Sciatic nerve (tissue), 2 donors: ENCODE measurements at places on chromosomes 3 and 15. TPM values are rescaled to one million over a fixed set of nuclear protein-coding genes. Genes with fewer than 3 reads are reported as not detected.
A peak's percentile ranks its signal among the peaks of the same experiment; 100 is the strongest.

GRCh38 chr3:1843111-1843510 lies 255.6 kb upstream of the CNTN4 start:
- no peak for DNase-seq

DNA sequence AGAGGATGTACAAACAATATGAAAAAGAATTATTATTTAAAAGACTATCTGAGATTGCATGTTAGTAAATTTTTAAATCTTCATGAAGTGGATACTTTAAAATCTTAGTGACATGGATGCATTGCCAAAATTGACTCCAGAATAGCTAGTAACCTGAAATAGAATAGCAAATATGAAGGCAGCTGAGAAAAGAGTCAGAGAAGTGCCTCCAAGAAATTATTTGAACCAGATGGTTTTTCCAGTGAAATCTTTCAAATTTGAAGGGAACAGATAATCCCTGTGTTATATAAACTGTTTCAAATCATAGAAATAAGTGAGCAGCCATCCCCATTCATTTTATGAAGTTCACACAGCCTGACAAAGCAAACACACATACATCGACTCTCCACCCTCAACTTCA lies 29.6 kb downstream of the FSIP1 start:
- DNase-seq, result no peak

DNA sequence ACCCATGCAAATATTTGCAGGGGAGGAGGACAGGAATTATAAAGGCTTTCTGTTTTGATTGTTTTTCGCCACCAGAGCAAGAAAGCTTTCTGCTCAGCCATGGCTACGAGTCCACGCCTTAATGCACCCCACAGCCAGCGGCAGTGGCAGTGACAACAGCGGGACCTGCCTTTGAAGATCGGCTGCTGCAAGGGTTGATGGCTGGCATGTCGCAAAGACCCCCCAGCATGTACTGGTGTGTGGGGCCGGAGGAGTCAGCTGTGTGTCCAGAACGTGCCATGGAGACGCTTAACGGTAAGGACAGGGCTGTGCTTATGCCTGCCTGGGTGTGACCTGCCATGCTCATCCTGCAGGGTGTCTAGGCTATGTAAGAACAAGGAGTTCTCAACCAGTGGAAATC lies 5.3 kb downstream of the LRRK1 start:
- DNase-seq, result no peak

DNA sequence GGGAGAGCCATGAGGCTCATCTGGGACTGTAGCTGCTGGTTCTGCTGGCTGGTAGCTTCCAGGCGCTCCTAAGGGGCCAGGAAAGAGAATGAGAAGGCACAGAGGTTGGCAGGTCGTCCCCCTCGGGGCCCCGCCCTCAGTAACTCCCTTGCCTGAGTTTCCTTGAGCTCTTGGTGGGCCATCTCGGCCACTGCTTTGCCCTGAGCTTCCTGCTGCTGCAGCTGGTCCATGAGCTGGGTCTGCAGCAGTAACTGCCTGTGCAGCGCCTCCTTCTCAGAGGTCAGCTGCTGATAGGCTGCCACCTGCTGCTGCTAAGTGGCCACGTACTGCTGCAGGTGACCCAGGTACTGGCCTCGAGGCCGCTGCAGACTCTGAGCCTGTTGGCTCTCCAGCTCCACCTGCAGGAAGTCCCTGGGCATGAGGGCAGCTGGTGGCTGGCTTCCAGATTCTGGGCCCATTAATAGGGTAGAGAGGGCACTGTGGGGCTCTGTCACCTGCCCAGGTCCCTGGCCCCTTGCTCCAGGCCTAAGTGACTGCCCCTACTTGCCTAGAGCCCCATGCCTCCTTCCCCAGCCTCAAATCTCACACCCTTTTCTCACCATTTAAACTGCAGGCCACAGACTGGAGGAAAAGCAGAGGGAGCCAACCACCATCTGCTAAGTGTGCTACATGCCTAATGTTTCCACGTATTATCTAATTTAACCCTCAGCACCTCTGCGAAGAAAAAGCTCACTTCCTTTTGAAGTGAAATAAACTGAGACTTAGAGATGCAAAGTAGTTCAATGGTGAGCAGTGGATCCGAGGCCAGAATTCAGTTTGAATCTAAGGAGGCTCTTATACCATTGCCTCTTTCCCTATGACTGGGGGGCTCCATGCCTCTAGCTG lies 10.8 kb upstream of the VPS33B start:
- no peak for DNase-seq

DNA sequence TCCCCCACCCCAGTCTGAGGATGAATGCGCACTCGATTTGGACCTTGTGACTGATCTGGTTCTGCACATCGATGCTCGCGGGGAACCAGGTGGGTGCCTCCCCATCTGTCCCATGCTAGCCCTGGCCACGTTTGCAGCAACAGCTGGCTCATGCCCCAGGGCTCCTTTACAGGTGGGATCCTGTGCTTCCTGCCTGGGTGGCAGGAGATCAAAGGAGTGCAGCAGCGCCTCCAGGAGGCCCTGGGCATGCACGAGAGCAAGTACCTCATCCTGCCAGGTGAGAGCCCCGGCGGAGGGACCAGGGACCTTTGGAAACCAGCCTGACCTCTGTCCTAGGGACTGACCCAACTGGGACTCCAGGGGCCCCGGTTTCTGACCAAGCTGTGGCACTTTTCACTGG lies 44.3 kb downstream of the DHX30 start:
- DNase-seq, result no peak

GRCh38 chr3:111577798-111578685 lies 17.1 kb downstream of the ZBED2 start:
- DNase-seq, result no peak

GRCh38 chr3:128548426-128549282 lies 55.7 kb upstream of the GATA2 start:
- no peak for DNase-seq

- DNase-seq, result no peak
These were observed 177.3 kb upstream of the ARRDC4 start for GRCh38 chr15:97783240-97783639.

GRCh38 chr3:127396473-127396872 lies 108.6 kb upstream of the PRR20G start:
- no peak for DNase-seq

GRCh38 chr3:154105218-154105975 lies 15.8 kb upstream of the ARHGEF26 start:
- no peak for DNase-seq

- DNase-seq, result no peak
These were observed 98.9 kb upstream of the FOXB1 start for GRCh38 chr15:59905176-59905575.

- no peak for DNase-seq
These were observed 86.9 kb upstream of the COL8A1 start for GRCh38 chr3:99551520-99551919.

DNA sequence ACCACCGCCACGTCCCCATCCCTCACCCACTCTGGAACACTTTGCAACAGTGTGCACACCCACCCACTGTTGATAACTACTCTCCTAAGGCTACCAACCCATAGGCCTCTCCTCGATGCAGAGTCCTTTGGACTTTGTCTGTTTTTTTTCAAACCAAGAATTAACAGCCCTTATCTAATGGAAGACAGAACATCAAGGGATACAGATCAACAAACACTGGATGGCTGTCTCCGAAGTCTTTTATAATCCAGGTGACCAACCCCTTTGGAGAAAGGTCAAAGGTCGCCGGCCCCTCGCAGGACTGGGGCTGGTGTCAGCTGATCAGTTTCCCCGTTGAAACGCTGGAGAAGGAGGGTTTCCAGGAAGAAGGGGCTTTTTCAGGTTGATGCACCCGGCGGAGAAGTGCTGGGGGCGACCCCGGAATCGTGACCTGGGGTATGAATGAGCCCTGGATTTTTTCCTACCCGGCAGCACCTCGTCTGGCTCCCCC lies 532 bp downstream of the B4GALT4 start:
- DNase-seq, result peak; percentile 73

GRCh38 chr3:197397838-197398237 lies 99.4 kb upstream of the DLG1 start:
- no peak for DNase-seq

DNA sequence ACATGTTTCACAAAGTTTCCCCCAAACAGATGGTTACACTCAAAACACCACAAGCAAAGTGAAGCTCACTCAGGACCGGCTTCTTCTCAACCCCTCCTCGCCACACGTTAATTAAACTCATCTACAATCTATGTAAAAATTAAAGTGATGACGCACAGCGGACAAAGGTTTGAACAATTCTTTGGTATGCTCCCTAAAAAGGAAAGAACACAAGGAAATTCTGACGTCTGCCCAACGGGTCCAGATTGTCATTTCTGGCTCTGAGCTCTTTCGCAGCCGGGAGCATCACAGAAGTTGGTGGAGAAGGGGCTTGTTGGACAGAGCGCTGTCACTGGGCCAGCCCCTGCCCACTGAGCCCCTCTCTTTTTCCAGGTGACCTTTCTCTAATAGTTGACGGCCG lies 173.7 kb upstream of the CHRNA7 start:
- no peak for DNase-seq

DNA sequence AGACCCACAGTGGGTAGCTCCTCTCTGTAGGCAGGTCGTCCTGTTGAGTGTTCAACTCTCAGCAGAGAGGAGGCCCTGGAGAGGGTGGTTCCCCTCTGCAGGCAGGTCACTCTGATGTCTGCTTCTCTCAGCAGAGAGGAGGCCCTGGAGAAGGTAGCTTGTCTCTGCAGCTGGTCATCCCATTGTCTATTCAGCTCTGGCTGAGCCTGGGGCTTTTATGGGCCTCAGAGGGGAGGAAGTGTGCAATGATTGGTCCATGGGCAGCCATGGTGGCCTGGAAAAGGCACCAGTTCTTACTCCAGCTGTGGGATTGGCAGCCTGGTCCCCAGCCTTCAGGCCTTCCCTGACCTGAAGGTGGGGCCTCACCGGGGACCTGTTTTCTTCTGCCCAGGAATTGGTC lies 52.9 kb downstream of the PPCDC start:
- DNase-seq, result no peak

DNA sequence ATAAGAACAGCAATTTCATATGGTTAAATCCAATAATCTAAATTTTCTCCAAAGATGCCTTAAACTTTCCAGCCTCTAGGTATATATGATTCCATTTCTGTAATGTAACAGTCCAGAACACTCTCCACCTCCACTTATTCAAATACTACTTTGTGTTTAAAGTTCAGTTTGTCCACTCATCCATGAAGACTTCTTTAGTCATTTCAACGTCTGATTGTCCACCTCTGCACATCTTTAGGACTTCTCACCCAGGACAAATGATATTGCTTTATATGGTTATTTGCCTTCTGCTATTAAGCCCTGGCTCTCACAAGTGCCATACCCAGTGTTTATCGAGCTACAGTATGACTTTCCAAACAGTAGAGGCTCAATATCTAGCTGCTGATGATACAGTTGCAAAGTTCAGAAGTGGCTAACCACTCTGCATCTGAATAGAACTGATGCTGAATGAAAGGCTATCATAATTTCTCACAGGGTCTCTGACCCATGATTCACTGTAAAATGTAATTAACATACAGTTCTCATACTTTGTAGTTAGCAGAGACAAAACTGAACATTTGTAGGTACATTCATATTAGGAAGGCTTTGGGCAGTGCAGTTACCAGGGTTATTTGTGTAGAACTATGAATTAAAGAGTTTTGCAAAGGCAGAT lies 93.7 kb upstream of the MBNL1 start:
- no peak for DNase-seq

SKOR1 gene
- total RNA-seq, result 1.3 TPM

ROPN1B gene
- total RNA-seq, result 5.4 TPM

DGKG gene
- 2.1 TPM for total RNA-seq

SLC51B gene
- 0.53 TPM for total RNA-seq

THBS1 gene
- total RNA-seq, result 1,018 TPM

TRIM69 gene
- 28.0 TPM for total RNA-seq

CASR gene
- total RNA-seq, result not detected

NRG4 gene
- total RNA-seq, result 0.27 TPM

THUMPD3 gene
- 32.2 TPM for total RNA-seq

PRSS50 gene
- 0.13 TPM for total RNA-seq
